ENCODE measurements at places on chromosomes 6 and 20.
A peak's percentile ranks its signal among the peaks of the same experiment; 100 is the strongest.

- DNase-seq: no peak
Observed at GRCh38 chr6:157859775-157860504, 36.9 kb downstream of the SNX9 start.

GRCh38 chr20:61699495-61700374 lies 365.9 kb downstream of the TAF4 start:
- DNase-seq: no peak

GRCh38 chr6:20061952-20062351 lies 150.3 kb downstream of the MBOAT1 start:
- DNase-seq: no peak

DNA sequence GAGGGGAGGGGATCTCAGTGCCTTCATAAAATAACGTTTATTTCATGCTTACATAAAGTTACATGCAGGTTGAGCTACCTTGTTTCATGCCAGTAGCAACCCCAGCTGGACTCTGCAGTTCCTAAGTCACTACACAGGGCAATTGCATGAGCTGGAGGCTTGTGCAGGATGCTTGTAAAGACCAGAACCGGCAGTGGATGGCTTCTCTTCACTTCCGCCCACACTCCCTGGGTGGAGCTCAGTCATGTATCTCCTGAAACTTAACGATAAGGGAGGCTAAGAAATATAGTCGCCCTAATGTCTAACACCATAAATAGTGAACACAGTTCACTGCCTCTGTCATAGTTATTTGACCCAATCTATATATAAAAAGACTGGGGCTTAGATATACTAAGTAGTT lies 99.4 kb upstream of the RAB32 start:
- no peak for DNase-seq

- DNase-seq: no peak
Observed at GRCh38 chr6:42378536-42378935, 73.2 kb downstream of the TRERF1 start.

DNA sequence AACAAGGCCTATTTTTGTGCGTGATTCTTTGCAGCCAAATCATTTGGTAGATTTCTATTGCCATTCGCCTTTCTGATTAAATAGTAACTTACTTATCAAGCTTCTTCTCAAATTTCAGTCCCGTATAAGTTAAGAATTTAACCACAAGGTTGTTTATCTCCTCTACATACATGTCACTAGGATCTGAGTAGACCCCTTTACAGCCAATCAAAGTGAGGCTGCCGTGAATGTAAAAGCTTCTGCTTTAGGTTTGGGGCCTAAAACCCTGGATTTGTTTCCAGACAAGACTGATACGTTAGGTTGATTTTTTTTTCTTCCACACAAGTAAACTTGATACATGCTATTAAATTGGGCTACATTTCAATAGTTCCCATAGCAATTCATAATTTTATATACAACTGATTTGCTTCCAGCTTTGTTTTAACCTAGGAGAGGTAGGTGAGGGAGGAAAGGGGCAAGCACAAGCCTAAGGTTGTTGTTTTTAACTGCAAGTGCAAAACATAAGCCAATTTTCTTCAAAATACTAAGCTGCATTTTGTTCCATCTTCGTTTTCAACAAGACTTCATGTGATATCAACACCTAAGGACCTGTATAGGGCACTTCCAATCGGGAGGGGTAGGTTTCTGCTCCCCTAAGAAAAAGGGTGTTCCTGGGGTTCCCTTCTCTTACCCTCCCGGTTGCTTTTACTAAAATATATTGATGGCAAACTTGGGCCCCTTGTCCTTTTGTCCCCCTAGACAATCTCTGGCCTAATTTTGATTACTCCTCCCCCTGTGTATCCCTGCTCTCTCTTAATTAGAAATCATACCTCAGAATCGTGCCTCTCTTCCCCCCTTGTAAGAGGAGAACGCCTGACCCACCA lies 1.7 kb downstream of the RANBP9 start:
- peak; percentile 56 for DNase-seq

- no peak for DNase-seq
Observed at GRCh38 chr20:3402453-3402852, 5.0 kb downstream of the DNAAF9 start.

GRCh38 chr6:132487762-132488161 lies 25.2 kb downstream of the STX7 start:
- DNase-seq: no peak

- no peak for DNase-seq
Observed at GRCh38 chr6:155235087-155235486, 28.7 kb upstream of the CLDN20 start.

- peak; percentile 67 for DNase-seq
Observed at GRCh38 chr6:35737413-35738211, 780 bp downstream of the ARMC12 start.

DNA sequence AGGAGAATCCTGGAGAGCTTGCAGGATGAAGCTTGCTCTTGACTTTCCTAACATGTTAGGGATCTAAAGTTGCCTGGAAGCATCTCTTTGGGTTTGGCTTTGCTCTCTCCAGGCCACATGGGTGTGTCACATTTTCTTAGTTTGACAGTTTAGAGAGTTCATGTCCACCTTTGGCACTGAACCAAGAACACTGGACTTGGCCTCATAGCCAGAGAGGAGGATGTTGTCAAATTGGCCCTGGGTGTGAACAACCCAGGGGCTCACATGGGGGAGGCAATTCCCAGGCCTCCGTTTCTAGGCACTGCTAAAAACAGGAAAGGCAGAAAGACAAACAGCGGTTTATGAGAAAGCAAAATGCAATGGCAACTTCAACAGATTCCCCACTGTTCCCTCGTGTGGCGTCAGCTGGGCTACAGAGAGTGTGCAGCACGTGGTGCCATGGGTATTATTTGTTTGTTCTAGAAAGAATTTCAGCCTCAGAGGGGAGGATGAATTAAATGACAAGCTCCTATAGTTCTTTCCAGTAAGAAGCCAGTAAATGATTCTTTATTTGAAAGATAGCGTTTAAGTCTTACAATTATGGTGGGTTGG lies 93.9 kb downstream of the CLIC5 start:
- DNase-seq: no peak

DNA sequence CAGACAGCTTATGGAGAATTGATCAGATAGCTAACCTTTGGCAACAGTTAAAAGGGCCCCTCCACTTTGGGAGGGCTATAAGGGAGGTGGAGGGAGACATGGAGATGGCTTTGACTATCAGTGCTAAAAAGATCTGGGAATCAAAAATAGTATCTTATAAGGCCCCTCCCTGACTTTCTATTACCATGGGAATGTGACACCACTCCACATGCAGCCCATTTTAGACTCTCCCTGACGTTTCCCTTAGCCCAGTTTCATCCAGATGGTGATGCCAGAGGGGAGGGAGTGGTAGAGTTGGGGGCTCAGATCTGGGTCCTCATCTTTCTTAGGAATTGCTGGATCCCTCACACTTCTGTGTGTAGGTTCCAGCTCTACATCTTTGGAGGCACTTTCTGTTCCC lies 200.0 kb upstream of the DTNBP1 start:
- DNase-seq: no peak

GRCh38 chr6:56231827-56232226 lies 15.6 kb downstream of the COL21A1 start:
- DNase-seq: no peak

DNA sequence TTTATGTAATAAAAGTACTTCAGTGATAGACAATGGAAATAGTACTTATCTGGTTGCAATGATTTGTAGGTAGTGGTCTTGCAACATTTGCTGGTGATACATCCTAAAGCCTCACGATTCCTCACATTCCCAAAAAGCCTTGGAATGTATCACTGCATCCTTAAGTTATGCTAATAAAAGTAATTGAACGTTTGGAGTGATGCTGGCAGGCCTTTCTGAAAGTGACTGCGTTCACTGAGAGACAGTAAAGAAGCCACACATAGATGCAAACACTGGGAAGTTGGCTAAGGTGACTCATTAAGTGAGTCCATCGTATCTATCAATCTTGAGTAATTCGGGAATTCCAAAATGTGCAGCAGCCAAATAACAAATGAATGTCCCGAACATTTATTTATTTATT lies 444.1 kb upstream of the SOX4 start:
- no peak for DNase-seq

- DNase-seq: peak; percentile 87
Observed at GRCh38 chr6:73394577-73395354, at the start of gene DDX43. Gene DDX43, plus strand, starts transcription at chr6:73394828. Its CDS starts 78 bp downstream, at chr6:73394906.

DNA sequence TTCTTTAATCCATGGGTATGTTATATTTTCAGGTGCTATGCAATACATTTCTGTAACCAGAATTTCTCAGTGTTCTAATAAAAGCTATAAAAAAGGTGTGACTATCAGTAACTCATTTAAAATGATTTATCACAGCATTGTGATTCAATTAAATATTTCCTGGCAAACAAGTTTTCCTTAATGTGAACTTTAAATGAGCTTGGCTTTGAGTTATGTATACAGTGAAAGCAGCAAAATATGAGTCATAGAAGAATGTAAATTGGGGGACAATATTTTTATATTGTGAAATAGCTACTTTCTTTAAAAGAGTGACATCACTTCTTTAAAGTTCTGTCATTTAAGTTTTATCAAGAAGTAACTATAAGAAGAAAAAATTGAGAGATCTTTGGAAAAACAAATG lies 484.9 kb upstream of the MAN1A1 start:
- DNase-seq: no peak

DNA sequence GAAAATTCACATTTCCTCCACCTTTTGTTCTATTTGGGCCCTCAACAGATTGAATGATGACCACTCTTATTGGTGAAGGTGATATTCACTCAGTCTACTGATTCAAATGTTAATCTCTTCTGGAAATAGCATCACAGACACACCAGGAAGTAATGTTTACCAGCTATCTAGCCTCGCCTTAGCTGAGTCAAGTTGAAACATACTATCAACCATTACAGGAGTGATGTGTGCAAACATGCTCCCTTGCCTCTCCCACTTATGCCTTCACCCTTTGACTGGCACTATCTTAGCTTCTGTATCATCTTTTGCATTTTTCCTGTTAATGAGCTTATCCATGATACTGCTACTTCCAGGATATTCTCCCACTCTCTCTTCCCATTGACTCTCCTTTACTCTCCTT lies 191.9 kb downstream of the CENPW start:
- no peak for DNase-seq

GRCh38 chr6:83152913-83153312 lies 40.2 kb downstream of the PGM3 start:
- DNase-seq: no peak

DNA sequence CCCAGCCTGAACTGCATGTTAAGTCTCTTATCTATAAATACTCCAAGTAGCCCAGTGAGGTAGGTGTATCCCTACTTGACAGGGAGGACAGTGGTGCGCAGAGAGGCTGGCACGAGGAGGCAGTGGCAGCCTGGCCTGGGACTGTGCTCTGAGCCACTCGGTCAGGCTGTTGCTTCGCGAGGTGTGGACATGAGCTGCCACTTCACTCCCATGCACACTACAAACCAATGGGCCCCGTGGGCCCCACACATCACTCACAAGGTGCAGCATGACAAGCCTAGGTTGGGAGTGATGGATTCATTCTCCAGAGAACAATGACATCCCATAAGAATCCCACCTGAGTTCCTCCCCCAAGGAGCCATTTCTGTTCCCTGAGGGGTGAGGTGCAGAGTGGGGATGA lies 54.9 kb downstream of the TMEM242 start:
- DNase-seq: no peak
